Breast epithelium (tissue), 4 donors: ENCODE measurements at places on chromosomes 6 and 20. TPM values are rescaled to one million over a fixed set of nuclear protein-coding genes. Genes with fewer than 3 reads are reported as not detected.

GRCh38 chr6:157503018-157503747, 122.2 kb downstream of the ZDHHC14 start:
- H3K27ac ChIP-seq: no peak overlapping the region
- H3K4me1 ChIP-seq: no peaks in the 10 kb centered on the region
- no peak overlapping the region for H3K4me3 ChIP-seq

DNA sequence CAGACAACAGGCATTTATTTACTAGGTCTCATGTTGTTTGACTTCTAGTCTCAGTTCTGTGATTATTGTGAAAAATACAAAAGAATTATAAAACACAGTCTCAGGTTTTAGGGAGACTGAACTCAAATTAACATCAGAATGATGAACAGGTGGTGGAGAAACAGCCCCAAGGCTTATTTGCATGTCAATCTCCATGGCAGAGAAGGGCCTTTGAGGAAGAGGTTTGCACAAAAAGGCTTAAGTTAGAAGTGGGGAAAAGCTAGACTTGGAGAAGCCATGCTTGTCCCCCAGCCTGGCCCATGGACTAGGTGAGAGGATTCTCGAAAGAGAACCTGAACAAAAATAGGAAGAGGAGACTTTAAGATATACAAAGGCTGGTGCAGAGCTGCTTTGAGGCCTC, 183.3 kb downstream of the EDN1 start:
- DNase-seq: no peak
- no peaks in the 10 kb centered on the region for H3K4me1 ChIP-seq
- H3K27me3 ChIP-seq: no peaks in the 10 kb centered on the region
- H3K36me3 ChIP-seq: no peaks in the 10 kb centered on the region

DNA sequence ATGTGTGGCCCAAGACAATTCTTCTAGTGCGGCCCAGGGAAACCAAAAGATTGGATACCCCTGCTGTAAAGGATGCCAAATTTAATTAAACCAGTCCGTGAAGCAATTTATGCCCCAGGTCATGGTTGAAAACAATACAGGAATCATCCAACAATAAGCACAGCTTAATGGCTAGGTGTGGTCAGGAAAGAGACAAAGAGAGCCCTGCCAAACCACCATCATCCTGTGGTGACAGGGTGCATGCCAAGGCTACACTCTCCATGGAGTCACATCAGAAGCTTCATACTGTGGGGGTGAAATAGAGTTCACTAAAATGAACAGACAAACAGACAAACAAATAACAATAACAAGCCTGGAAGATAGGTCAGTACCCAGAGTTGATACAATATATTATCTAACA, 62.7 kb downstream of the DZANK1 start:
- H3K4me1 ChIP-seq: no peaks in the 10 kb centered on the region
- H3K27ac ChIP-seq: no peak overlapping the region
- H3K36me3 ChIP-seq: no peaks in the 10 kb centered on the region
- H3K4me3 ChIP-seq: no peak overlapping the region

The AIF1 gene
- total RNA-seq: 28.2 TPM

The LTA gene
- not detected for total RNA-seq

- no peak for DNase-seq
- no peaks in the 10 kb centered on the region for H3K27me3 ChIP-seq
- H3K4me3 ChIP-seq: no peak overlapping the region
Observed at GRCh38 chr6:29992807-29993206, 50.5 kb downstream of the HLA-A start.

DNA sequence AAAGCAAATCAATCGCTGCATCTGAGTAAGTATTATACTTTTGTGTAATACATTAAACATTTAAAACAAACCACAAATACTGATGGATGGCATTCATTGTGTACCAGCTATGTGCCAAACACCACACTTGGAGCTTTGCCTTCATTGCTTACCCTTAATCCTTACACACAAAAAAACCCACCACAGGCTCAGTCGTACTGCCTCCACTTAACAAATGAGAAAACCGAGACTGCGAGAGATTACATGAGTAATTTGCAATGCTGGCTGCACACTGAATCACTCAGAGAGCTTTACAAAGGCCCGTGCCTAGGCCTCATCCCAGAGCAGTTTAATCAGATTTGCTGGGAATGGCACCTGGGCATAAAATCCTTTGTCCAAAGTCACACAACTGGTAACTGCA, 130.5 kb downstream of the EDN1 start:
- H3K27me3 ChIP-seq: no peaks in the 10 kb centered on the region
- H3K4me1 ChIP-seq: no peaks in the 10 kb centered on the region
- H3K4me3 ChIP-seq: no peak overlapping the region
- H3K27ac ChIP-seq: no peak overlapping the region

GRCh38 chr20:24782801-24783630, 166.1 kb upstream of the CST7 start:
- DNase-seq: no peak
- no peak overlapping the region for H3K27ac ChIP-seq
- no peaks in the 10 kb centered on the region for H3K4me1 ChIP-seq
- H3K4me3 ChIP-seq: no peak overlapping the region
- no peaks in the 10 kb centered on the region for H3K27me3 ChIP-seq

The MOXD1 gene
- total RNA-seq: 1.8 TPM

- no peaks in the 10 kb centered on the region for H3K4me1 ChIP-seq
- H3K4me3 ChIP-seq: no peak overlapping the region
- no peaks in the 10 kb centered on the region for H3K36me3 ChIP-seq
- no peaks in the 10 kb centered on the region for H3K27me3 ChIP-seq
- no peak for DNase-seq
- H3K27ac ChIP-seq: no peak overlapping the region
Observed at GRCh38 chr20:33475381-33476152, 14.3 kb upstream of the CBFA2T2 start.

DNA sequence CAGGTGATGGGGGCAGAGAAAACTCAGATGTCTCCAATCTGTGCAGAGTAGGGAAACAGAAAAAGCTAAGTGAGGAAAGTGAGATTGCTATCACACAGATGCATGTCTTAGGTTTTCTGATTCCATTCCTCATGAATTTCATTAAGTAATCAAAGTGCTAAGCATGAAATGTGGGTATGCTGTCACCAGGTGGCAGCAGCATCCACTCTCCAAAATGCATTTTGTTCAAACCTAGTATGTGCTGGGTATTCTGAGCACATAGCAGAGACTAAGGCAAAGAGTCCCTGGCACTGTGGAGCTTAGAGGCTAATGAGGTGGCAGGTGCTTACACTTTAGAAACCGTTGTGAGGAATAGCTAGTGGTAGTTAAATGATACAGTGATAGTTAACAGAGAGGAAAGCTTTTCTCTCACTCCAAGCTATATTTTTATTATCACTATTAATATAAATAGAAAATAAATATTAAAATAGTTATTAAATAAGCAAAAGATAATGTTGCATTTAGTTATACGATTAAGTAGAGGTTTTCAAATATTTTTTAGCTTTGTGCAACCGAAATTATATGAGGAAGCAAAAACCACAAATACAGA, 179.5 kb downstream of the CDH26 start:
- H3K4me1 ChIP-seq: no peaks in the 10 kb centered on the region
- no peaks in the 10 kb centered on the region for H3K36me3 ChIP-seq
- H3K27ac ChIP-seq: no peak overlapping the region
- H3K27me3 ChIP-seq: no peaks in the 10 kb centered on the region
